ENCODE measurements at places on chromosomes 3 and 15.

- no peak for DNase-seq
These were observed 610 bp downstream of the MAP4 start for GRCh38 chr3:48015431-48016180.

DNA sequence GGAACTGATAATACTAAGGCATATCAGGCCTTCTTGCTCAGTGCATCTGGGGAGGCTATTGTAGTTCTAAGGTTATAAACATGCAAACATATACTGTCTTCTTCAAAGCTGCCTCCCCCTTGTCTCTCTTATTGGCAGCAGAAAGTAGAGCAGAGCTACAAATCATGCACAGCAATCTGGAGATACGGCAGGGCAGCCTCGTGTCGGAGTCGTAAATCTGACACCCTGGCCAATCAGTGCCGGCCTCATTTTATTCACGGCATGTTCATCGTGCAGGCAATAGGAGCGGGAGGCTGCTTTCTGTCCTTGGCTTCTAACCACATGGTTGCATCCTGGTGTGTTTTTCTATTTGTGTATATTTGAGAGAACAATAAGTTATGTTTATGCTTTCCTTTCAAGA lies 300.2 kb upstream of the CNTN6 start:
- no peak for DNase-seq

DNA sequence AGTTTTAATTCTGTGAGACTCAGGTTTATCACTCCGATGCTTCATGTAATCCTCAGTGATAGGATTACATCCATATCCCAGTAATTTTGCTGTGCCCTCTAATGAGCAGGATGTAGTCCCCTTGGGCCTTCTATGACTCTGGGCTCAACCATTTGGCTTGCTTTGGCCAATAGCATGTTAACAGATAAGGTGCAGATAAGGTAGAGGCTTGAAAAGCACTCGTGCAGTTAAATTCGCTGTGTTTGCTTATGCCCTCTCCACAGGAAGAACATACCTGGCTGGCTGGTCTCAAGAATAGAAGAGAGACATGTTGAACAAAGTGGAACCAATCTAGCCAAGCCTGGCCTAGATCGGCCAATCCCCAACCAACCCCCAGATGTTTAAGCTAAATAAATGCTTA lies 20.1 kb downstream of the CCDC13 start:
- DNase-seq, result no peak

GRCh38 chr15:40069178-40070165 lies 30.5 kb upstream of the SRP14 start:
- no peak for DNase-seq

- DNase-seq, result no peak
These were observed 498.1 kb upstream of the RGMA start for GRCh38 chr15:93587059-93587521.

DNA sequence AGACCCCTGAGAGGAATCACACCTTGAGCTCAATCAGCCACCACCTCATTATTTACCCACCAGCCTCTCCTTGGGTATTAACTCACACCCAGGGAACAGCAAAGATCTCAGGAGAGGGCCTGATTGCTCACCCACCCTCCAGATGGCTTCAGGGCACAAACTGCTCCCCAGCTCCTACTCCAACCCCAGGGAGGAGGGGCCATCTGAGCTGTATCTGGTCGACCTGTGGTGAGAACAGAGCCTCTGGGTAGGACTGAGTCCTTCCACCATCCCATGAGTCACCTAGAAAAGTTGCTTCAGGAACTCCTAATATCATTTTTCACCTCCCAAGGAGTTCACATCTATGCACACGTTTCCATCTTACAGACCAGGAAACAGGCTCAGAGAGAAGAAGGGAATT lies 44.8 kb upstream of the HES1 start:
- no peak for DNase-seq

- DNase-seq, result no peak
These were observed 59.6 kb upstream of the P3H2 start for GRCh38 chr3:190180268-190180667.

DNA sequence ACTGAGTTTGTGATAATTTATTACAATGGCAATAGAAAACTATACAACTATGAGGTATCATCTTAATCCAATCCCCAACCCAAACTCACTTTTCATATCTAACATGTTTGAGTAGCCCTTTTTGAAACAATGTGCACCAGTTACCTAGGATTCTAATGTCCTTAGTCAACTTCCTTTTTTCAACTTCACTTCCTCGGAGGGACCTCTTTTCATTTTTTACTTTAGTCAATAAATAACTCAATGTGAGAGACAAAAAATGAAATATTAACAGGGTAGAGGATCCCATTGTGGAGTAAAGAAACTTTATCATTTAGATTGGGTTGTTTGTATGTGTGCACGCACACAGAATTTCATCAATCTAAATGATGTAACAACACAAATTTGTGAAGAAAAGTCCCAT lies 193.6 kb upstream of the LRRC3B start:
- no peak for DNase-seq

DNA sequence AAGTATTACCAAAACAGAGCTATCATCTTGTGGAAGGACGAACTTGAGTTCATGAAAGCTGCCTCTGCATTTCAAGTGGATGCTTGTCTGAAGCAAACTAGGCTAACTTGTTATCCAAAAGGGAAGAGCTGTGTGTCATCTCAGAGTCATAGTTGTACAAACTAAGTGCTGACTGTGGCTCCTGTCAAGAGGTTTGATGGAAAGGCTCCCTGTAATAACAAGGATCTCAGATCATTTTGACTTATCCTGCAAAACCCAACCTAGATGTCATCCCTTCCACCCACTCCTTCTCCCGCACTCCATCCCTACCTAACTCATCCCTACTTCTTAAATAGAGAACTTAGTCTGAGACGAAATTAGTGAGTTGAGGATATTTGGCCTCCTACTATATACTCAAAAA lies 110.8 kb downstream of the NR2E3 start:
- no peak for DNase-seq

GRCh38 chr3:98730338-98730737 lies 32.8 kb upstream of the ST3GAL6 start:
- no peak for DNase-seq

- no peak for DNase-seq
These were observed 785.5 kb upstream of the ARRDC4 start for GRCh38 chr15:97174886-97175540.

- no peak for DNase-seq
These were observed 1.1 kb downstream of the TM4SF4 start for GRCh38 chr3:149475451-149476060.

DNA sequence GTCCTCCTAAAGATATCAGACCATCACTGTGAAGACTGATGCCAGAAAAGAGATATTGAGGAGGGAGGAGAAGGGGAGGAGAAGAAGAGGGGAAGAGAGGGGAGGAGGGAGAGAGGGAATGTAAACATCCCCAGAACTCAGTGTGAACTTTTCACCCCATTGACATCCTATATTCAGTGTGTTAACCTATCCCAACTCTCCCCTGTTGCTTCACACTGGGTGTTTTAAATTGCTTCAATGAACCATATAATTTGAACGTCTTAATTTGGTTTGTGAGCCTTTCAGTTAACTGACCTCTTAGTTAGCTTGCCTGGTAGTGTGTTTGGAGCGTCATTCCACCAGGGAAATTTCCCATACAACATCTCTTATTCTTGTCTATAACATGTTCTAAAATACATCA lies 29.8 kb upstream of the PTPRG start:
- no peak for DNase-seq

GRCh38 chr3:179236669-179237301 lies 14.1 kb downstream of the KCNMB3 start:
- DNase-seq, result no peak

GRCh38 chr3:14415501-14415900 lies 13.1 kb downstream of the SLC6A6 start:
- DNase-seq, result no peak

- no peak for DNase-seq
These were observed 343.2 kb upstream of the ADAMTS9 start for GRCh38 chr3:65030847-65031463.

DNA sequence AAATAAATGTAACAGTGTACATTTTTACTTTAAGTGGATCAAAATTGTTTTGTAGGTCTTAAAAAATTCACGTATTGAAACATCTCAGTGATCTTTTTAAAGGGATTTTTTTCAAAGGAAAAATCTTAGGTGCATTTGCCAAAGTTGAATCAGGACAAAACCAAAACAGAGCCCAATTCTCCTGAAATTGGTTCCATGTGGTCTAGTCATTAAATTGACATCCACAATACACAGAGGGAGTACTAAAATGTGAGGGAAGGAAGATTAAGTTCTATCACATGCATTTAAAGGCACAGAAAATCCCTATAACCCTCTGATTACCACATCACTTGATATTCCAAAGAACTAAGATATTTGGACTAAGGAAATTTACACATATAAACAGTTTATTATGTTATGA lies 39.3 kb upstream of the HDC start:
- no peak for DNase-seq

DNA sequence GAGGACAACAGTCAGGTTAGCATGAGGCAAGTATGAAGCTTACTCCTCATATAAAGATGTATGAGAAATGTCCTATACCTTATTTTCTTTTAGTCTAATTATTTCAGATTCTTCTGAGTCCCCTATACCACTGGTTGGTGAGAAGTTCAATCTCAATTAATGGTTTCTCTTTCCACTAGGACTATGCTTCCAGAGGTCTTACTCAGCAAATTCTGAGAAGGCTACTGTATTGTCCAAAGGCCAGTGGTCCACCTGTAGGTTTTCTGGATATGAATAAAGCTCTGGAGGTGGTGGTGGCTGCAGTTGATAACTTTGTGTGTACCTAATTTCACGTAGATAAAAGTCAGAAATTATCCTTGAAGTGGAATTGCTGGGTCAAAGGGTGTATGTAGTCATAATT lies 149.4 kb downstream of the EPHB1 start:
- DNase-seq, result no peak

DNA sequence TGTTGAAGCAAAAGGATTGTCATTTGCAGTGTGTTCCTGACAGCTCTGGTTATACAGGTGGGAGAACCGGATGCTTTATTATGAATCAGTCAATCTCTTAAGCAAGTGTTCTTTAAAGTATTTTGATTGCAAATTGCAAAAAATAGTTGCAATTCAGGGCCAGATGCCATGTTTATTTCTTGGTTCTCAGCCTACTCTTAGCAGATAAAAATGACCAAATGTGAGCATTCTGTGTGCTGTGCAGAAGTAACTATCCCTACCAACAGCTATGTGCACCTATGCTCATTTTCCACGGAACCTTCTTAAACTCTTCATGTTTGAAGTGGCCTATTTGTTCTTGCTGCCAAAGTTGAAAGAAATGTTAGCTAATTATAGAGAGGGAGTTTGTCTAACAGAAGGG lies 262.3 kb upstream of the RASGRP1 start:
- DNase-seq, result no peak

- DNase-seq, result no peak
These were observed 7.6 kb upstream of the ARHGEF26 start for GRCh38 chr3:154113609-154114008.

DNA sequence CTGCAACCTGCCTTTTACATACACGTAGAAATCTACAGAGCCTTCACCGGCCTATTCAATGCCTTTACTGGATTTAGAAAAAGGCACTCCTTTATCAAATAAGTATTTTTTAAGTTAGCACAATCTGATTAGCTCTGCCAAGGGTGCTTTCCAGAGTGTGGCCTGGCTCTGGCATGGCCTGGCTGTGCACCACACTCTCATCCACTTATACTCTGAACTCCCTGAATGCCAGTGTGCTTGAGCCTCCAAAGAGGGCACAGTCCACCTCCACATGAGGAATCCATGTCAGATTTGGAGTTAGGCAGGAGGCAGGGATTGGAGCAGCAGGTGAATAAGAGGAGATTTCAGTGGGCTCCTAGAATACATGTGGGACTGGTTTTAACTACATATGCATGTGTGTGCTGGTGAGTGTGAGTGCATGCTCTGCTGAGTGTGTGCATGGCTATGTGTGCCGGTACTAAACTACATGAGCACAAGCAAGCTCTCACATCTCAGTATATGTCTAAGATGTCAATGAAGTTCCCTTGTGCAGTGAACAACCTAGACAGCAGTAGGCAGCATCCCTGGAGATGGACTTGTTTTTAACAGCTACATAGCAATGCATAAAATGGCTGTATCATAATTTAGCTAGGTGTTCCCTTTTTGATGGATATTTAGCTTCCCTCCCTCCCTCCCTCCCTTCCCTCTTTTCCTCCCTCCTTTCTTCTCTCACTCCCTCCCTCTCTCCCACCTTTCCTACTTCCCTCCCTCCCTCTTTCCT lies 17.8 kb upstream of the ZFAND6 start:
- DNase-seq, result no peak

DNA sequence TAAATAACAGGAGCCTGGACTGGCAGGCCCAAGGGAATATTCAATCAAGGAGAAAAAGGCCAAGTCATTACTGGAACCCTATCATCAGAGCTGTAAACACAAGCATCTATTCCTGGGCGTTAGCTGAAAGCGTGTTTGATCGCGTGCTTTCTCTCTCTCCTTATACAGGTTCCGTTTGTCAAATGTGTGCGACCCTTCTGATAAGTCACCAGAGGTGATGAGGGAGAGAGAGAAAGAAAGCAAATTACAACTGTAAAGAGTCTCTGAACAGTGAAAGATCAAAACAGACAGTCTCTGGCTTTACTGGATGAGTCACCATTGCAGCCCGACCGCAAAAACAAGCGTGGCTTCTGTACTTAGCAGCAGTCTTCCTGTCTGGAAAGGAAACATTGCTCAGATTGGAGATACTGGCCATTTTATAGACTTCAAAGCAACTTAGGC lies 39.5 kb upstream of the TPRG1 start:
- DNase-seq, result peak; percentile 65

DNA sequence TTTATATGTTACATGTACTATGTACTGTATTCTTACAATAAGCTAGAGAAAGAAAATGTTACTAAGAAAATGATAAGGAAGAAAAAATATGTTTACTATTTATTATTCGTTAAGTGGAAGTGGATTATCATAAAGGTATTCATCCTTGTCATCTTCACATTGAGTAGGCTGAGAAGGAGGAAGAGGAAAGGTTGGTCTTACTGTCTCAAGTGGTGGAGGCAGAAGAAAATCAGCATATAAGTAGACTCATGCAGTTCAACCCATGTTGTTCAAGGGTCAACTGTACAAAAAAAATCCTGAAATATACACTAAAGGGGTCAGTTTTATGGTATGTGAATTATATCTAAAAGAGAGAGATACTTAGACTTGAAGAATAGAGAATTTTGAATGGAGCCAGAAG lies 5.7 kb downstream of the HMG20A start:
- no peak for DNase-seq

GRCh38 chr3:129598000-129598381 lies 8.5 kb downstream of the PLXND1 start:
- no peak for DNase-seq

- DNase-seq, result no peak
These were observed 2.5 kb upstream of the TFDP2 start for GRCh38 chr3:142151828-142152227.

- DNase-seq, result no peak
These were observed 236.7 kb upstream of the WNT5A start for GRCh38 chr3:55723653-55724406.

GRCh38 chr3:14510838-14511622 lies 29.1 kb downstream of the GRIP2 start:
- DNase-seq, result no peak

DNA sequence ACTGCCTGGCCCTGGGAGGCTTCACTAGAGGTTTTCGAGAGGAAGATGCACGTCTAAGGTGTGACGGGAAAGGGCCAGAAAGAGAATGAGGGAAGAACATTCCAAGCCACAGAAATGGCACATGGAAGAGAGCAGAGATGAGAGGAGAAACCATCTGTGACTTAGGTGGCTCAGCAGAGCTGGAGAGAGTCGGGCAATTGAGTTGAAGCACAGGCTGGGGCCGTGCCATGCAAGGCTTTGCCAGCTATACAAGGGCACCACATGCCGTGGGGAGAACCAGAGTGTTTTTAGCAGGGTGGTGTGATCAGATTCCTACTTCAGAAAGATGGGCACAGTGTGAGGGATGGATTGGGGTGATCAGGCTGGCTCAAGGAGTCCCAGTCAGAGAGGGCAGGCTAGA lies 126.1 kb downstream of the VGLL4 start:
- DNase-seq, result no peak

Data from stimulated activated CD8-positive, alpha-beta memory T cell treated with anti-CD3 and anti-CD28 coated beads, Interleukin-4, amount 100 ng/mL, for 1 hour (primary cell).